ENCODE measurements at places on chromosomes 5 and 9. TPM values are rescaled to one million over a fixed set of nuclear protein-coding genes. Genes with fewer than 3 reads are reported as not detected.

GRCh38 chr5:83472508-83473345 is 1.2 kb downstream of the VCAN start:
- peak overlapping the region; percentile 56 for H3K4me3 ChIP-seq
- no peaks in the 10 kb centered on the region for H3K36me3 ChIP-seq
- H3K27ac ChIP-seq = peak overlapping the region; percentile 46
- peaks cover 3% of the 10 kb centered on the region for H3K4me1 ChIP-seq

GRCh38 chr5:77546-77945 is 14.4 kb upstream of the PLEKHG4B start:
- peaks cover 60% of the 10 kb centered on the region for H3K27me3 ChIP-seq
- H3K4me3 ChIP-seq = no peak overlapping the region
- no peak for DNase-seq
- no peak overlapping the region for H3K27ac ChIP-seq
- H3K36me3 ChIP-seq = no peaks in the 10 kb centered on the region
- H3K4me1 ChIP-seq = peaks cover 3% of the 10 kb centered on the region

GRCh38 chr9:93117924-93118862 is 15.9 kb downstream of the NINJ1 start:
- no peaks in the 10 kb centered on the region for H3K27me3 ChIP-seq
- peaks cover 14% of the 10 kb centered on the region for H3K36me3 ChIP-seq
- peaks cover 15% of the 10 kb centered on the region for H3K4me1 ChIP-seq
- no peak overlapping the region for H3K4me3 ChIP-seq

DNA sequence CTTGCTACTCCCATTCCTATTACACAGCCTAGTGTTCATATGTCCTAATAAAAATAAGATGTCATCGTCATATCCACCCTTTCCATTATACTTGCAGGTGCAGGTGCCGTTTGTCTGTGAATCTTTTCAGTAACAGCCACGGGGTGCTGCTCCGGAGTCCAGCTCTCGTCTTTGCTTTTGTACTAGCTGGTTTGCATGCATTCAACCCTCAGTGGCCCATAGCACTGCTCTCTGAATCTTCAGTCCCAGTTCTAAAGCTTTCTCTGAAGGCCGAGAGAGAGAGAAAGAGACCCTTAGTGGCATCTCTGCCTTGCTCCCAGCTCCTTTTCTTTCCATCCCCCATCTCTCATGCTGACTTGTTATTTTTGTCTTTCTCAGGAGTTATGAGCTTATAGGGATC is 468.5 kb downstream of the TMEM232 start:
- no peaks in the 10 kb centered on the region for H3K36me3 ChIP-seq
- H3K4me1 ChIP-seq = no peaks in the 10 kb centered on the region
- H3K27ac ChIP-seq = no peak overlapping the region

- no peak overlapping the region for H3K27ac ChIP-seq
- H3K36me3 ChIP-seq = no peaks in the 10 kb centered on the region
- no peaks in the 10 kb centered on the region for H3K27me3 ChIP-seq
- peaks cover 2% of the 10 kb centered on the region for H3K4me1 ChIP-seq
- no peak for DNase-seq
These were observed 203.9 kb downstream of the PLK2 start for GRCh38 chr5:58255970-58256369.

DNA sequence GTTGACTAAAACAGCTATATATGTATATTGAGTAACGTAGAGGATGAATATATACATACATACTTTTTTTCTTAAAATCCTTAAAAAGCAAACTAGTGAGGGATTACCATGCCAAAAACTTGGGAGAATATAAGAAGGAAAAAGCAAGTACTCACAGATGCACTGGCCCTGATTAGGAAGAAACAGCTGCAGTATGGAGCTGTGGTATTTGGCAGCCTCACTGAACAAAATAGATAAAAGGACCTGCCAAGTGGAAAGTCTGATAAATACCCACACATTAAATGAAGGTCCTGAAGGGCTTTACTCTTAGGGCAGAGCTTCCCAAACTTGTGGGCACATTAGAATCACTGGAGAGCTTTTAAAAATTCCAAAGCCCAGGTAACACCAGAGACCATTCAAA is 80.6 kb downstream of the FEM1C start:
- no peaks in the 10 kb centered on the region for H3K36me3 ChIP-seq
- no peaks in the 10 kb centered on the region for H3K27me3 ChIP-seq
- peak; percentile 22 for DNase-seq
- peaks cover 6% of the 10 kb centered on the region for H3K4me1 ChIP-seq

- no peak for DNase-seq
- H3K4me3 ChIP-seq = no peak overlapping the region
- no peaks in the 10 kb centered on the region for H3K4me1 ChIP-seq
- H3K27ac ChIP-seq = no peak overlapping the region
- H3K27me3 ChIP-seq = no peaks in the 10 kb centered on the region
- H3K36me3 ChIP-seq = no peaks in the 10 kb centered on the region
These were observed 204.9 kb downstream of the LRRC70 start for GRCh38 chr5:62783374-62784057.

DNA sequence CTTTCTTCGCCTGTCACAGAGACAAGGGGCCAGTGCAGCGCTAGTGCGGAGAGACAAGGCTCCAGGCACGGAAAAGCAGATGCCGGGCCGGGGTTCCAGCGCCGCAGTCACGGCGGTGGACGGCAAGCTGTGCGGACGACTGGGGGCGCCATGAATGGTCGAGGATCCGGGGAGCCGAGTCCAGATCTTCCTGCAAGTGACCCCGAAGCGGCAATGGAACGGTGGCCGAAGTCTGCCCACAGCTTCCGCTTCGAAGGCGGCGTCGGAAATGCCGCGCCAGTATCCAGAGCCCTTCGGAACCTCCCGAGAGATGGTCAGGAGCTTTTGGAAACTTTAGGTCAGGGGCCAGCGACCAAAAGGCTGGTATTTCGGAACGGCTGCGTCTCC is 601 bp upstream of the FAF2 start:
- H3K4me3 ChIP-seq = peak overlapping the region; percentile 63
- no peaks in the 10 kb centered on the region for H3K36me3 ChIP-seq
- no peak for DNase-seq
- H3K27me3 ChIP-seq = no peaks in the 10 kb centered on the region

GRCh38 chr9:20504930-20505329 is 117.4 kb downstream of the MLLT3 start:
- H3K27me3 ChIP-seq = no peaks in the 10 kb centered on the region
- no peak overlapping the region for H3K27ac ChIP-seq
- no peak overlapping the region for H3K4me3 ChIP-seq
- no peaks in the 10 kb centered on the region for H3K36me3 ChIP-seq
- no peak for DNase-seq

GRCh38 chr5:148913985-148914431 is 87.6 kb downstream of the ADRB2 start:
- H3K4me3 ChIP-seq = no peak overlapping the region
- peak; percentile 87 for DNase-seq
- H3K27ac ChIP-seq = peak overlapping the region; percentile 86
- no peaks in the 10 kb centered on the region for H3K36me3 ChIP-seq
- H3K4me1 ChIP-seq = peaks cover 42% of the 10 kb centered on the region

FAM221B gene
- not detected for total RNA-seq

ZNF658 gene
- 6.3 TPM for total RNA-seq

MYORG gene
- total RNA-seq = 0.56 TPM

CLIC3 gene
- total RNA-seq = 0.28 TPM

KCNV2 gene
- not detected for total RNA-seq
